ENCODE measurements at places on chromosomes 12 and 14.

GRCh38 chr14:73685328-73685727 lies 28.9 kb downstream of the PNMA1 start:
- DNase-seq, result no peak

DNA sequence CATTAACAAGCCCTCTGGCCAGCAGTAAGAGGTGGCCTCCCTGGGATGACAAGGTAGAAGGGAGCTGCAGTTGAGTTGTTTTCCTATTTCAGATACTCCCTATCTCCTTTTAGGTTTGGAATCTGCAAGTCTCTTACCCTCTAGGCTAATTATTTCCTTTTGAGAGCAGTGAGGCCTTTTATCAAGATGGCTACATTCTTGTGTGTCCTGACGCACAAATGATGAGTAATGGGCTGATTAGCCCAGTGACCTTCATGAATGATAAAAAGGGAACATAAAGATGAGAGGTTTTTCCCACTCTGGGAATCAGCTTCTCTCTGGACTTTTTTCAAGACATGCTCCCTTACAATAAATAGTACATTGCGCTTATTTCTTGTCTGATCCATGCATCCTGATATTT lies 22.9 kb downstream of the DYRK2 start:
- DNase-seq, result no peak

- DNase-seq, result peak; percentile 42
Observed at GRCh38 chr14:75277008-75277814, 1.4 kb upstream of the FOS start.

GRCh38 chr12:90404071-90404470 lies 550.9 kb downstream of the CCER1 start:
- no peak for DNase-seq

GRCh38 chr12:82225871-82226270 lies 132.3 kb downstream of the CCDC59 start:
- no peak for DNase-seq

DNA sequence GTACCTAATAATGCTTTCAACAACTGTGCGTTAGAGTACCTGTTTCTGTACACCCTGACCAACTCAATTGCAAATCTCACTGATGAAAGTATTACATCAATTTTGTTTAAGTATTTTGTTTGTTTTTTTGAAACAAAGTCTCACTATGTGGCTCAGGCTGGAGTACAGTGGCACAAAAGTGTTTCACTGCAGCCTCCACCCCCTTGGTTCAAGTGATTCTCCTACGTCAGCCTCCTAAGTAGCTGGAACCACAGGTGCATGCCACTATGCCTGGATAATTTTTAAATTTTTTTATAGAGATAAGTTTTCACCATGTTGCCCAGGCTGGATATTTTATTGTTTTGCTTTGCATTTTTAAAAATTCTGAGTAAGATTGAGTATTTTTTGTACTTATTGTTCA lies 46.7 kb downstream of the YEATS4 start:
- no peak for DNase-seq
